Endothelial cell of umbilical vein (primary cell): ENCODE measurements at places on chromosomes 11 and 22. TPM values are rescaled to one million over a fixed set of nuclear protein-coding genes. Genes with fewer than 3 reads are reported as not detected.

OR52I1 gene
- not detected in 2 replicates for total RNA-seq

TENM4 gene
- total RNA-seq, result 0.27 TPM in 1 of 2 replicates, not detected in the other

FAM111B gene
- 17.4 and 21.9 TPM in 2 replicates for total RNA-seq

ALDH3B2 gene
- total RNA-seq, result not detected in 2 replicates

SHANK2 gene
- not detected in 2 replicates for total RNA-seq

NXPE1 gene
- not detected in 2 replicates for total RNA-seq
